Lower lobe of right lung (tissue), 2 donors: ENCODE measurements at places on chromosomes 16 and 17.
A peak's percentile ranks its signal among the peaks of the same experiment; 100 is the strongest.

GRCh38 chr17:63476459-63476853 lies 405 bp upstream of the ACE start:
- DNase-seq = no peak

DNA sequence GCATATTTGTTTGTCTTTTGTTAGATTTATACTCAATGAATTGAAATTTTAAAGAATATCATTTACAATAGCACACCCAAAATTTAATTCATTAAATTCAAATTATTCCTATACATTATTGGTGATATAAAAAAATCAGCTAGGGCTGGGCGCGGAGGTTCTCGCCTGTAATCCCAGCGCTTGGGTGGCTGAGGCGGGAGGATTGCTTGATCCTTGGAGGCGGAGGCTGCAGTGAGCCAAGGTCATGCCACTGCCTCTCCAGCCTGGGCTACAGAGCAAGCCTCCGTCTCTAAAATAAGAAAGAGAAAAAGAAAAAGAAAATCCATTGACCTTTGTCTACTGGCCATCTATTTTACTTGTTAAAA lies 4.5 kb upstream of the PRDM7 start:
- no peak for DNase-seq

DNA sequence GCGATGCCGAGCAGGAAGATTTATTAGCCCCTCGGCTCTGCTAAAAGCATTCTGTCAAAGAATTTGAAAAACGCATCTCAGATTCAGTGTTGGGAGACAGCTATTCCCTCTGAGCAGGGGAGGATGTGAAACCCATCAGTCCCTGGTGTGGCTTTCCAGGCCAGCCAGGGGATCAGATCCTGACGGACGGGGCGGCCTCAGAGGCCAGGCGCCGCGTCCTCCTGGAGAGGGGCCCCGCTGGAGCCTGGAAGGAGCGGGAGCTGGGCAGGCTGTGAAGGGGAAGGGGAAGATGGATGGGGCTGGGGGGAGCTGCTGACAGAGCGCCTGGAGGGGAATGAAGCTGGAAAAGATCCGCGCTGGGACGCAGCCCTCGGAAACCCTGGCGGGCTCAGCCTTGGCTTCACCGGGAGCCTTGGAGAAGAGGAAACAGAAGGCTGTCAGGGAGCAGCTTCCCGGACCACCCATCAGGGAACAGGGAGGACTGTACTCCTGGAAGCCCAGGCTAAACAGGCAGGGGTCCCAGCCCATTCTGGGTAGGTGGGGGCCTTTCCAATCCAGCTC lies 358.0 kb downstream of the C16orf95 start:
- DNase-seq = no peak

- peak; percentile 62 for DNase-seq
Measured at GRCh38 chr17:60161598-60162330, 12.0 kb downstream of the CA4 start.

GRCh38 chr16:81842564-81843242 lies 63.6 kb downstream of the PLCG2 start:
- no peak for DNase-seq

DNA sequence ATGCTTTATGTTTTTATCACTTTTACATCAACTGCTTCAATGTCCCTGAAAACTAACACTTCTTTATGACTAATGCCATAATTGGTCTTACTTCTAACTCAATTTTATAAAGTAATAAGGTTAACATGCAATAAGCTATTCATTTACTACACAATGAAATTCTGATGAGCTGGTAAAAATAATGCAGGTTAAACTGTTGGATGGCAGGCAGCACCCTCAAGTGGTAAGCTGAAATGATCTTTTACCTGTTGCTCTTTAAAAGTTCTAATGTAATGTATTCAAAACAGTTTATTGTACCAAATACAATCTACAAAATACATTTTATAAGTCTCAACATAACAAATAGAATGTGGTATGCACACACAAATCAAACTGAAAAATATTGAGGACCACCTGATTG lies 1280.3 kb downstream of the CDH8 start:
- no peak for DNase-seq

GRCh38 chr17:30021708-30022317 lies 80.4 kb downstream of the EFCAB5 start:
- no peak for DNase-seq

DNA sequence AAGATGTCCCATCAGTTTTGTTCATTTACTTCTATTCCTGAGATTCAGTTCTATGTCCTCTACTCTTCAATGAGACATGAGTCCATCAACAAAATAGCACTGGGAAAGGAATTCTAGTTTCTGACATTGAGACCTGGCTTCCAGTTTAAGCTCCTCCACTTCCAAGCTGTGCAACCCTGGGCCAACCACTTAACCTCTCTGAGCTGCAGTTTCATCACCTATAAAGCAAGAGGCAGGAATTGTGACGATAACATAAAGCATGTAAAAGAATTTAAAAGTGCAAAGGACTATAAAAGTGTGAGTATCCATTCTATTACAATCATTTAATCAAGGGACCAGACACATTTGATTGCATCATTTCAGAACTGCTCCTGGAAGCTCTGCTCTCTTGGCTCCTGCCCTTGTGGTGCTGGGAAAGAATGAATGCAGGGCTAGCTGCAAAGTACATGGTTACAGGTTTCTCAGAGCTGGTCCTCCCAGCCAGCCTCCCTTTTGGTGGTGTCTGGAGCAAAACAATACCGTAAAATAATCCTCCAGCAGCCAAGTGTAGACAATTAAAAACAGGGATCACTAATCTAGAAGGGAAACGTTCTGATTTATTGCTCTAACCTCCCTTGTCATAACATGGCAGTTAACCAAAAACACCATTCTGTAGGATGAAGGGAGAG lies 113.9 kb downstream of the VPS53 start:
- DNase-seq = no peak

- no peak for DNase-seq
Measured at GRCh38 chr17:35784895-35785294, 10.5 kb downstream of the MMP28 start.

DNA sequence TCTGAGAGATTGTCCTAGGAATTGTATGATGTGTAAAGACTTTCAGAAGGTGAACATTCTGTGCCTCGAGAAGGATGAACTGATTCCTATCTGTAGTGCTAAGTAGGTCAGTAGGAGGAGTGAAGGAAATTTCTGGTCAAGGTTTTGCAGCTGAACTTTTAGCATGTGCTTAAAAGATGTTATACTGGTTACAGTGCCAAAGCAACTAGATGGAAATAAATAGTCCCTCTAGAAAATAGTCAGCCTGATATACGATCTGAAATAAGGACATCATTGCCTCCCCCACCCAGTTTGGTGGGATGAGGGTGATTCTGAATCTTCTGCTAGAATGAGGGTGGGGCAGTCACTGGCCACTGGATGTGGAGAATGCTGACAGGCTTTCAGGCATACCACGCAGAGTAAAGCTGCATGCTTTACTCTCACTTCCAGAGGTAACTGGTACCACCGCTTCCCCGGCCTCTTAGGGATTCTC lies 57.2 kb upstream of the VPS4A start:
- DNase-seq = no peak

DNA sequence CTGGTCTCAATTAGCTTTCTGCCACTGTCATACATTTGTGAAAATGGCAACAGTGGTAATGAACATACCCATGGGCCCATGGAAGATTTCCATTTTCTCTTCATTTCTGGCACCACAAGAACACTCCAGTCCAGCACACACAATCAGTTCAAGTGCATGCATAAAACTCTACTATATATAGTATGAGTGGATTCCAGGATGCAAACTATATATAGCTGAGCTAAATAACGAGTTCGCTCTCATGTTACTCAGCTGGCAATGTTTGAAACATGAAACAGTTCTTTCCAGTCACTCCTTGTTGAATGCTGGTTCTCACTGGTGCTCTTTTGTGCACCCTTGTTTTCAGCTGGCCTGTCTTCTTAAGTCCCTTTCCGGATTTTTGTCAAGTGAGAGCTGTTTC lies 75.2 kb upstream of the DHX40 start:
- DNase-seq = no peak

- DNase-seq = no peak
Measured at GRCh38 chr16:72939247-72939646, 108.7 kb downstream of the ZFHX3 start.

GRCh38 chr16:70523076-70523742 lies at the start of gene COG4:
TSS of gene COG4 (minus strand) at chr16:70523554. CDS start at chr16:70523543, 11 bp downstream.
- peak; percentile 92 for DNase-seq

GRCh38 chr16:89422905-89423630 lies 67.3 kb downstream of the ANKRD11 start:
- DNase-seq = no peak

- DNase-seq = no peak
Measured at GRCh38 chr16:89136931-89137330, 34.6 kb upstream of the CDH15 start.

DNA sequence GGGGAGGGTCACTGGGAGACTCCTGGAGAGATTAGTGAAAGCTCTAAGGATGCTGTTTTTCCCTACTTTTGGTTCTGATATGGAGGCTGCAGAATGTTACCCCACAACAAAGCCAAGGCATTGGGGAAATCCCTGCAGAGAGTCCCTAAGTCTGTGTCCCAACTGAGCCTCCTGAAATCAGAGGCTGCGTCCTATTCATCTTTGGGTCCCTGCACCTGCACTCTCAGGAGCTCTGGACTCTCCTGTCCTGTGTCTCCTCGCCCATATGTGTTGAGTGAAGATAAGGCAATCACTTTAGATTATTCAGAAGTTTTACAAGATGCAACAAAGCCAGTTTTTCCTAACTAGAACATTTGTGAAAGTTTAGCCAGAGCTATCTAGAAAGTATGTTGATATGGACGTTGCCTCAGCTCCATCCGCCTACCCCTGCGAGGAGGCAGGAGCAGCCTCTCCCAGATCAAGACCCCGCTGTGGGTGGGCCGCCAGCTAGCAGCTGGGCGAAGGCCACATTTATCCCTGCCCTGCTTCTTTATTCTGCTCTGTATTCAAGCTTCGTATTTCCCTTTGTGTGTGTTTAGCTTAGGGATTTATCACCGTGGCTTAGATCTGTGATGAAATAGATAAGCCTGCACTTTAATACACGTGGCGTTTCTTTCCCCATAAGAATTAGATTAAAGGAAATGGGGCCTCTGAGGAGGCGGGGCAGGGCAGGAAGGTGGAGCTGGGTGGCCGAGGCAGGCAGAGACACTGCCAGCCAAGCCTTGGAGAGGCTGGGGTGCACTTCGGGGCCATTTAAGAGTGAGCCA lies 37.4 kb downstream of the SHISA6 start:
- DNase-seq = no peak

DNA sequence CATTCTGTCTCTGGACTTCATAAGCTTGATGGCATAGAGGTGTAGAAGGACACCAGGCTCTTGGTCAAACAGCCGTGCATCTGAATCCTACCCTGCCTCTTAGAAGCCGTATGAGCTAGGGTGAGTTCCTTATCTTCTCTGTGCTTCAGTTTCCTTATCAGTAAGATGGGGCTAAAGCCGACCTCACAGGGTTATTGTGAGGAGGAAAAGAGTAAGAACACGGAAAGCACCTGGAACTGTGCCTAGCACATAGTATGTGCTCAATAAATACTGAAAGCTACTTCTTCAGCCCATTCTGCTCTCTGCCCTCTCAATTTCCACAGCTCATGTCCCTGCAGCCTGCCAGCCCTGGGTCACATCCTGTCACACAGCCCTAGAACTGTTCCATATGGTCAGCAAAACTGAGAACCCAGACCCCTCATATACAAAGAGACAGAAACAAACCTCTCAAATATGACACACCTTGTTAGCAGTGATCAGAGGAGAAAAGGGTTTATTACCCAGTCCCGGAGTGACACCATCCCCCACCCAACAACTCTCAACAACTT lies 17.0 kb upstream of the UBTF start:
- no peak for DNase-seq

DNA sequence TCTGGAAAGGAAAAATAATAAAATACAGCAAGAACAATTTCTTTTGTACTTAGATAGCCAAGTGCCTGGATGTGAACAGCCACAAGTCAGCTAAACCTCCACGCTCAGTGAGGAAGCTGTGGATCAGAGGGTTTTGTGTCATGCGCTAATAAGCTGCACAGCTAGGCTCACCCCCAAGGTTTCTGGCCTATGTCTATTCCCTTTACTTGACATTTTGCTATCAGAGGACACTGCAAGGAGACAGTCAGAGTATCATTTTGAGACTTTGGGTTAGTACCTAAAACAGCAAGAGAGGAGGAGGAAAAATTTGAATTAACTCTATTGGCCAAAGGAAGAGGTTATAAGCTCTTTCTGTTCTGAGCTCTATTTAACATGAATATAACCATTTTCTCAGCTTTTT lies 139.3 kb downstream of the KCNJ2 start:
- DNase-seq = no peak

- DNase-seq = no peak
Measured at GRCh38 chr17:17739388-17740066, 58.3 kb downstream of the RAI1 start.

GRCh38 chr17:37761961-37762360 lies 17.1 kb upstream of the HNF1B start:
- DNase-seq = no peak

GRCh38 chr17:73387746-73388577 lies 76.2 kb upstream of the CDC42EP4 start:
- DNase-seq = no peak

DNA sequence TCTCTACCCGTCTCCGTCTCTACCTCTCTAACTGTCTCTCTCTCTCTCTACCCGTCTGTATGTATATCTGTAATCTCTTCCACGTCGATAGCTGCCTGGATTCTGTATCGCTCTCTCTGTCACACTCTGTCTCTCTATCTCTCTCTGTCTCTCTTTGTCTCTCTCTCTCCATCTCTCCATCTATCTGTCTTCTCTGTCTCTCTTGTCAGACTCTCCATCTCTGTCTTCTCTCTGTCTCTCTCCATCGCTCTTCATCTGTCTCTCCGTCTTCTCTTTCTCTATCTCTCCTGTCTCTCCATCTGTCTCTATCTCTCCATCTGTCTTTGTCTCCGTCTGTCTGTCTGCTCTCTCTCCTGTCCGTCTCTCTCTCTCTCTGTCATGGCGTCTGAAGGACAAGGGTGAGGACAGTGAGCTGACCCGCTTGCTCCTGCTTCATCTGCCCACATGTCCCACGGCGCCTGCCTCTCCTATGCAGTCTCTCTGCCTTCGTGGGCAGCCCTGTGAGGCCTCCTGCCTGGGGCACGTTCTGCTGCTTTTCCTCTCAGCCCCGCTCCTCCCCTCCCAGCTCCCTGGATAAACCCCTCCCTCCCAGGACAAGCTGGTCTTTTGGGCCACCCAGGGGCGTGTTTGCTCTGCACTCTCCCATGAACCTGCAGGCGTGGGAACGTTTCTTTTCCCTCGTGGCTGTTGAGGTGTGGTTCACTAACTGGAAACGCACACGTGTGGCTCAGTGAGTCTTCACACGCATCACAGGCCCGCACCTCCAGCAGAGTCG lies 18.9 kb downstream of the ACSF3 start:
- peak; percentile 28 for DNase-seq

GRCh38 chr16:77745972-77746371 lies 23.7 kb downstream of the NUDT7 start:
- DNase-seq = no peak

- no peak for DNase-seq
Measured at GRCh38 chr17:80766290-80766855, 221.7 kb downstream of the RPTOR start.

GRCh38 chr16:20873331-20873730 lies 26.8 kb downstream of the DCUN1D3 start:
- DNase-seq = no peak

- no peak for DNase-seq
Measured at GRCh38 chr16:15521390-15521757, 87.0 kb downstream of the BMERB1 start.
